Stimulated activated CD4-positive, alpha-beta T cell treated with anti-CD3 and anti-CD28 coated beads, TNF-alpha, amount 100 ng/mL, for 48 hours (primary cell): ENCODE measurements at places on chromosomes 4 and X.
A peak's percentile ranks its signal among the peaks of the same experiment; 100 is the strongest.

DNA sequence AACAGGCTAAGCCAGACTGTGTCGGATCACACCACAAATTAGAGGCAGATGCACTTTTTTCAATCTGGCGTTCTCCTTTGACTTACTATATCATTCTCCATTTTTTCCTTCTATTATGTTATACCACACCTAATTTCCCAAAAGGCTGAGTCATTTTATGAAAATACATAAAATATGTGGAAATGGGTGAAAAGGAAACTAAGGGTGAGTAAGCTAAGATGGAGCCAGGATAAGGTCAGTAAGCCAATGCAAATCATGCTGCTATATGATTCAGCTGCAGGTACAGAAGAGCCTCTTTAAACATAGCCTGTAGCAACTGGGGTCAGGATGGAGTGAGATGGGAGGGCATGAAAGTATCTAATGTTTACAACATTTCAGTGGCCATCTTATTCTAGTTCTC lies 94.0 kb upstream of the TEX13A start:
- no peak for DNase-seq

DNA sequence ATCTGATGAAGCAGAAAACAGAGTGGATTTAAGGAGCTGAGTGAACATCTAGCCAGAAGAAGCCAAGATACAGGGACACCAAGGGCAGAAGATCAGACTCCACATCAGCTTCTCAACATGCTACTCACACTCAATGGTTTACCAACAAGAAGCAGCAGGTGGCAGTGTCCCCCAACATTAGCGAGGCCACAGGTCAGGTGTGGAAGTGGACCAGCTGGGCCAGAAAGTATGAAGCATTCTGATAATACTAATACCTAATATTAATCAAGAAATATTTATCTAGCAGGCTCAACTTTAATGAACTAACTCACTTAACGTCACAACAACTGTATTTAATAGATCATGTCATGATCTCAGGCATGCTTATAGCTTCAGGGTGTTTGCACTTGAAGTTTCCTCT lies 73.4 kb upstream of the TTC29 start:
- peak; percentile 9 for DNase-seq

DNA sequence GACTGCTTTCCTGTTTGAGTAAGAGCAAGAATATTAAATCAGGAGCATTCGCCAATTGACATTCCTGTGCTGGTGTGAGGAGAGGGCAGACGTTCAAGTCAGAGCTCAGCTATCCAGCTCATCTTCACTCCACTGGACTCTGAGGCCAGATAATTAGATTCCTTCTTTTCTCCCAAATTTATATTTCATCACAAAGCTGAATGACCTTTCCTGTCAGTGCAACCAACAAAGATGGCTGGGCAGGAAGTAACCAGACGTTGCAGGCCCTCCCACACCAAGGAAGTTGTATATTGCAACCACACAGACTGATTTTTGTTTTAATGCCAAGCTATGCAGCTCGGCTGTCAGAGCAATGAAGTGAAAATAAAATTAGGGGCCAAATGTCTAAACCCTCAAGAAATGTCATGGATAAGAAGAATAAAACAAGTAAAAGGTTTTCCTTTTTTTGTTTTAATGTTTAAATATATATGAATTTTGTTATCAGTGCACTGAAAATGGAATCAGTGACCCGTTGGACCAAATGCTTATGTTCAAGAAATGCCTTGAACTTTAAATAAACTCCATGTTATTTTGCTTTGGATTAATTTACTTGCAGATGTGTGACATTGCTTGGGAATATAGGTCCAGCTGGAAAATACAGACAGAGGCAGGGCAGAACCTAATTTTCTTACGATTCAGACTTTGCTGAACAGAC lies 578.9 kb upstream of the FAT1 start:
- no peak for DNase-seq

- no peak for DNase-seq
Observed at GRCh38 chrX:15349046-15349445, 13.7 kb upstream of the PIGA start.

- DNase-seq: no peak
Observed at GRCh38 chrX:97740044-97740443, 856.3 kb downstream of the RPA4 start.

DNA sequence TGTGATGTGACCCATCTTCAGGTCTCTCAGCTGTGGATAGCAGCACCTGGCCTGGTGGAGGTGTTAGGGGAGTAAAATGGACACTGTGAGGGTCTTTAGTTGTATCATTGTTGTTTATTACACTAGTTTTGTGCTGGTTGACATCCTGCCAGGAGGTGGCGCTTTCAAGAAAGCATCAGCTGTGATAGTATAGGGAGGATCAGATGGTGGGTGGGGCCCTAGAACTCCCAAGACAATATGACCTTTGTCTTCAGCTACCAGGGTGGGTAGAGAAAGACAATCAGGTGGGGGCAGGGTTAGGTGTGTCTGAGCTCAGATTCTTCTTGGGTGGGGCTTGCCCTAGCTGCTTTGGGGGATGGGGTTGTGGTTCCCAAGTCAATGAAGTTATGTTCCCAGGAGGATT lies 162.8 kb downstream of the PPP1R2C start:
- no peak for DNase-seq

DNA sequence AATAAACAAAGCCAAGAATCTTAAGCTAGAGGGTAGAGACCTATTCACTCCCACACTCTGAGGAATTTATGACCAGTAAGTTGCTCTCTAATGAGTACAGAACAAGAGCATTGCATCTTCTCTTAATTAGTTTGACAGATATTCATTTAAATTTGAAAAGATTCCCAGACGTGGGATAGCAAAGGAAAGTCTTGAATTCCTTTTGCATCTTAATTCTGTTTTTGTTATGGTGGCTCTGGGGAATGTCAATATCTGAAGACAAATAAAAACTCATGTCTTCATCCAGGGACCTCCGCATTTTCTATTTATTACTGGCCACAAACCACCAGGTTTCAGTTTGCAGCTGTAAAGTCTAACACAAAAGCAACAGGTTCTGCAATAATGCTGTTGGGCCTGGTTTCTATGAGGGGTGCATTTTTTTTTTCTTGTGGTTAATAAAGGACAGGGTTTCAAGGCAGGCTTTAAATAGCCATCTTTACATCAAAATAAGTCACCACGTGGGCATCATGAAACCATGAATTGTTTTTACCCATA lies 172.3 kb downstream of the SHROOM3 start:
- DNase-seq: no peak

DNA sequence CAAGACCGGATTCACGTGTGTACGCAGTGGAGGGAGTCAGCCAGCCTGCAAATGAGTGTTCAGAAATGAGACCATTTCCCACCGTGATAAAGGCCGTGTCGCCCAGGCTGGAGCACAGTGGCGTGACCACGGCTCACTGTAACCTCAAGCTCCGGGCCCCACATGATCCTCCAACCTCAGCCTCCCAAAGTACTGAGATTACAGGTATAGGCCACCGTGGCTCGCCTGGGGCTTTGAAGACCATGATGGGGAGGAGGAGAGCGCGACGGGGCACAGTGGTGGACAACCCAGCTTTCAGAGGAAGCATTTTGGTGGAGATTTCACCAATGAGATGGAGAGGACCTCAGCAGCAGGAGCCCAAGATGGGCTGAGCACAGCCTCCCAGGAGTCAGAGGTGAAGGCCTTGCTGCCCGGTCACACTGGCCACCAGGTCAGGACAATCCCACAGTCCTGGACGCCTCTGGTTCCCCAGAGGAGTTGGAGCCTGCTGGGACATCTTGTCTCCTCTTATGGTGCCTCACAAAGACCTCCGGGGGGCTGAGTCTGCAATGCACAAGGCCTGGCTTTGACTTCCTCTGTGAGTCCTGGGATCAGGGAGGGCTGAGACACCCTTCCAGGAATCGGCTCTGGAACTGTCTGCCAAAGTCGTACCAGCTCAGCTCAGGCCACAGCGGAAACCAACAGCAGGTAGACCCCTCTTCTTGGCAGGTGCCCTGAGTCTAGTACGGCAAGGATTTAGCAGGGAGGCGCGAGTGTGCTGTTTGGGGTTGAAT lies 22.4 kb upstream of the MXD4 start:
- no peak for DNase-seq

- no peak for DNase-seq
Observed at GRCh38 chr4:2927016-2927695, 36.0 kb downstream of the NOP14 start.

GRCh38 chrX:111270339-111270738 lies at the start of gene CAPN6:
CAPN6 (minus strand) TSS chrX:111270483; CDS start chrX:111263936, 6,547 bp downstream.
- no peak for DNase-seq

- no peak for DNase-seq
Observed at GRCh38 chrX:34805951-34806350, 136.6 kb upstream of the FAM47B start.

- DNase-seq: no peak
Observed at GRCh38 chr4:123340381-123340701, 56.3 kb upstream of the SPRY1 start.

- no peak for DNase-seq
Observed at GRCh38 chr4:52051213-52051614, at the start of gene SPATA18. SPATA18 (plus strand) TSS chr4:52051304; CDS start chr4:52051705, 401 bp downstream.

DNA sequence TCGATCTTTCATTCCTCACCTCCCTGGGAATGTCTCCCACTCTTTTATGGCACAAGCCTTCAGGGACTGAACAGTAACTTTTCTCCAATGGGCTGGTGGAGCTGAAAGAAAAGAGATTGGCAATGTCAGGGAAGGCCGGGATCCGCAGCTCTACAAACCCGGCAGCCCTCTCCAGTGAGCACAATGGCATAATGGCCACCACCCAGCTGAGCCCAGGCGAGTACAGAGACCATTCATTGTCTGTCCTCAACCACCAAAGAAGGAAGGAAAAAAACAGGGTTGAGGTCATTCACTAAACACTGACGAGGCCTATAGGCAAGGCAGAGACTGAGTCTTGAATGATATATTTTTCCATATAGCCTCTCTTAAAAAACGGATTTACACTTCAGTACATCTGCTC lies 3.6 kb downstream of the GEMIN8 start:
- no peak for DNase-seq

DNA sequence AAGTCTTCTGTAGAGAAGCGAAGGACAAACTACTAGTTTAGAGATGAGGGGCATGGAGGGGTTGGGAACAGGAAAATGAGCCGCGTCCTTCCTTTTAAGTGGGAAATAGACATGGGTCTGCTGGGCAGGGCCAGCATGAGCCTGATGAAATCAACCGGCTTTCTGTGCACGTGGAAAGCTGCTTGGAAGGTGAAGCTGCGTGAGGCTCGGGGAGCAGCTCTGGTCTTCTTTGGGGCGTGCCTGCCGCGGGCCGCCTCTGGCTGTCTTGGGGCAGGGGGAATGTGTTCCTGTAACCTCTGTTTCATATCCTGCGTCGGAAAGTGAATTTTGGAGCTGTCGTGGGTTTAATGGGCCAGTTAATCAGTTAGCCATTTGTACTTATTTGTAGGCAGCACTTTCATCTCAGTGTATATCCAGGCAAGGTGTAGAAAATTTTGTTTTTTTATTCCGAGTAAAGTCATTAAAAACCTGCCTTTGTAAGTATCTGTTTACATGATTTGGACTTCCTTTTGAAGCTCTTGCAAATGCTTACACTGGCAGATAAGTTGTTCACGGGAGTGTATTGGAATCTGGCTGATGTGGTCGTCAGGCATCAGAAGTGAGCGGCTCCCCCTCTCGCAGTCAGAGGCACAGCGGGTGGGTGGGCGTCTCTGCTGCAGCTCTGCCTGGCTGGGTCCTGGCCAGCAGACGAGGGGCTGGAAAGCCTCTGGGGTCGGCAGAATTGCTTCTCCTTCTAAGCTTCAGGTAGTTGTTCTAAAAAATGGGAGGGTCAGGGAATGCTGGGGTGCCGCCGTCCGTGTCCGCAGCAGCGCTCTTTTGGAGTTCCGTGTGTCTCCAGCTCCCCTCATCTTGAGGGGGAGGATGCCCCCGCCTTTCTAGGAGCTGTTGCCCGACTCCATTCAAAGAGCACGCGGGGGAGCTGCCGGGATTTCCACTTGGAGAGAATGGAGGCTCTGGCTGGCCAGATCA lies 70.5 kb upstream of the HGFAC start:
- no peak for DNase-seq

DNA sequence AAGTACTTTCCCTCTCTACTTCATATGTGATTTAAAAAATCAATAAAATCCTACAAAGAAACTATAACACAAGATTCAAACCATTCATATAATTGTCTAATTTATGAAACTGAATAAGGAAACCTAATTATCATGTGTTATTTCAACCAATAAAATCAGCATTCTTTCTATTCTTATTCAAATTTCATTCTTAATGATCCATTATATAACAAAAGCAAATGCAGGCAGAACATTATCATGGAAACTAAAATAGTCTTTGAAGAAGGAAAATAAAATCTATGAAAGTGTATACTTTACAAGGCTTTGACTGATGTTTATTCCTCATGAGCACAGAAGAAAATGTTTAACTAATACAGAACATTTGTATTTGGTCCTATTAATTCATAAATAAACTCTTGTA lies 47.6 kb downstream of the CNOT6L start:
- no peak for DNase-seq

GRCh38 chrX:16722481-16722880 lies 3.1 kb downstream of the SYAP1 start:
- no peak for DNase-seq

- DNase-seq: no peak
Observed at GRCh38 chr4:92969650-92970379, 666.0 kb downstream of the GRID2 start.

- DNase-seq: no peak
Observed at GRCh38 chrX:68939868-68940267, 111.0 kb downstream of the EFNB1 start.

DNA sequence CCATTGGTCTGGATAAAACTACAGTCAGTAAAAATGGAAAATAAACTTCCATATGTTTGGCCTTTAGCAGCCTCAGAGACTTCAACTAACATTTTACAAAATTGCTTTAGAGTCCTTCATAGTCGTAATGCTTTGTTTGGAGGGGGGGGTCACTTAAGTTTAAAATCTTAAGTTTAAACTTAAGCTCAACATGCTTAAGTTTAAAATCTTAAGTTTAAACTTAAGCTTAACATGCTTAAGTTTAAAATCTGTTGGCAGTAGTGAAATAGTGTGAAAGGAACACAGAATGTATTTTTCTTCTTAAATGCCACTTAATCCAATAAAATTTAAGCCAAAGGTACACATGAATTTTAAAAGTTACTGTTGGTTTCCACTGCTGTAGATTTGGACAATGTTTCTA lies 45.9 kb upstream of the UNC5C start:
- no peak for DNase-seq

DNA sequence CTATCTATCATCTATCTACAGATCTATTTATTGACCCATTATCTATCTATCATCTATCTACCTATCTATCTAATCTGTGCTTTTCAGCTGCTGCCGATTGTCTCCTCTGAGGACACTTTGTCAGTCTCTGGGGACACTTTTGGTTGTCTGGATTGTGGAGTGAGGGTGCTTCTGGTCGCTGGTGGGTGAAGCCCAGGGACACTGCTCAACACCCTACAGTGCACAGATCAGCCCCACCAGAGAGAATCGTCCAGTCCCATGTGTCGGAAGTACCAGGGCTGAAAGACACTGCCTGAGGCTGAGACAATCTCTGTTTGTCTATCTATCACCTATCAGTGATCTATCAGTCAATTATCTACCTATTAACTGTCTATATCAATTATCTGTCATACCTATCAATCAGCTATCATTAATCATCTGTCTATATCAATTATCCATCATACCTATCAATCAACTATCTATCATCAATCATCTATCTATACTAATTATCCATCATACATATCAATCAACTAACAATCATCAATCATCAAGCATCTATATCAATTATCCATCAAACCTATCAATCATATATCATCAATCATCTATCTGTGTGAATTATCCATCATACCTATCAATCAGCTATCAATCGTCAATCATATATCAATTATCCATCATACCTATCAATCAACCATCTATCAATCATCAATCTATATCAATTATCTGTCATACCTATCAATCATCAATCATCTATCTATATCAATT lies 70.0 kb upstream of the PPP2R3B start:
- DNase-seq: no peak
